ENCODE measurements at places on chromosomes 7 and 10.

- DNase-seq: peak; percentile 93
Measured at GRCh38 chr10:71773221-71773971, at the start of gene VSIR. TSS of gene VSIR (minus strand) at chr10:71773520. CDS start at chr10:71773439, 81 bp downstream.

GRCh38 chr10:11823122-11823988 lies at the start of gene PROSER2:
TSS of gene PROSER2 (plus strand) at chr10:11823356. CDS start at chr10:11852078, 28,722 bp downstream.
- peak; percentile 35 for DNase-seq

GRCh38 chr10:11161096-11161495 lies 143.4 kb downstream of the CELF2 start:
- DNase-seq: no peak

DNA sequence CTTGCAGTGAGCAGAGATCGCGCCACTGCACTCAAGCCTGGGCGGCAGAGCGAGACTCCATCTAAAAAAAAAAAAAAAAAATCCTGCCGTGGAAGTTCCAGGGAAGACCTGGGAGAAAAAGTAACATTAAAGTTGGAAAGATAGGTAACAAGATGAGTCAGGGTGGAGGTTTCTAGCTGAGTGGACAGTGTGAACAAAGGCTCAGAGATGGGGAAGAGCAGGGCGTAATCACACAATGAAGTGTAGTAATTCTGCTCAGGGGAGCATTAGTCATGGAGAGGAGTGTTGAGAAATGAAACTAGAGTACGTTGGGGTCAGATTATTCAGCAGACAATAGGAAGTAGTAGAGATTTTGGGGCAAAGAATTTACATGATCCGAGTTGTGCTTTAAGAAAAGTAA lies 21.6 kb upstream of the WASL start:
- DNase-seq: no peak

DNA sequence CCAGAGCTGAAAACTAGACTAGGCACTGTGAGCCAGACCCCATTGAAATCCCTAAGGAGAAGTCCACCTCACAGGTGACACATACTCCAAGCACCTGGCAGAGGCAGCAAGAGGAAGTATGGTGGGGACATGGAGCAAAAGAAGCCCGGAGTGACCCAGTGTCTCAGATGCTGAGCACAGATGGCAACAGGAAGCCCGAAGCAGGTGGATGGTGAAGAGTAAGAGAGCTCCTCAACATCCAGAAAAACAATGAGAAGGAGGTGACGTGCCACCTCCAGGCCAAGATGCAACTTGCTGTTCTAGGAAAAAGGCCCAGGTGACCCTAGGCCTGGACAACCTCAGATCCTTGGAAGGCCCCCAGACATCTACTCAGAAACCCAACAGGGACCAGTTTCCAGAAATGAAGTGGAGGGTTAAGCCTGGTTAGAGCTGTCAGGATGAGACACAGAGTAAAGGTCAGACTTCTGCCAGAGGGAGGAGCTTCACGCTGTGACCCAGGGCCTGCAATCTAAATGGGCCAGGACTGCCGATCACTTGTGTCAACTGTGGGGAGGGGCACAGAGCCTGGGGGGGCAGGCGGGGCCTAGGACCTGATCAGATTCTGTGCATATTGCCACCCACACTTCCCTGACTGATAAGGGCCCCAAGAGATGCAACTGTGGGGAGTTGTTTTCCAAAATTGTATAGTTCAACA lies 2.4 kb upstream of the COBL start:
- DNase-seq: no peak

DNA sequence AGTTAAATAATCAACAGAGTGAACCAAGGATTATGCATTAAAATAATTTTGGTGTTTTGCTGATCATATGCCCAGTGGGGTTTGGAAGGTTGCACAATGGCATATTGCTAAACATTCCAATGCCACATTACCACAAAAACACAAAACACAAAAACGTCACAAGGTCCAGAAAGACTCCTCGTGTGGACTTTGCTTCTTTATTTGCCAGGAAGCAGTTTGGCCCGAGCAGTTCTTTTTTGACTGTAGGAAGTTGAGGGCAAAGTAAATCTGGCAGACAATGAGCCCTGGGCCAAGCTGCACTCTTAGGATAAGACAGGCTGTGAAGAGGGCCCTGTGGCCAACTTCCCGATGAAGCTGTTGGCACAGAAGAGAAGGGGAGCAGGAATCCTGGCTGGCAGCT lies 39.2 kb upstream of the SLC35B4 start:
- DNase-seq: no peak

DNA sequence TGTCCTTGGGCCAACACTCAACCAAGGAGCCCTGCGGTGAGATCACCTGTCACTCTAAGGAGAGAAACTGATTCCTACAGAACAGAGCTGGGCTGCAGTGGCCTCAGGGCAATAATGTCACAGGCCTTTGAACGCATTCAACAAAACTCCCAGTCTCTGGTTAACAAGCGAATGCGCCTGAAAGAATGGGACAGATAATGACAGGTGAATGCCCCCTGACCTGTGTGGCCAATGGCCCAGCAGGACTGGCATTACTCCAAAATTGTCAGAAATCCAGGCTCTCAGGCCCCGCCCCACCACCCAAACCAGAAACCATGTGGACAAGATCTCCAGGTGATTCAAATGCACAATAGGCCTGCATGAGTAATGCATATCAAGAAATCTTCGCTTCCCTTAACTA lies 277.7 kb upstream of the KLF6 start:
- no peak for DNase-seq

DNA sequence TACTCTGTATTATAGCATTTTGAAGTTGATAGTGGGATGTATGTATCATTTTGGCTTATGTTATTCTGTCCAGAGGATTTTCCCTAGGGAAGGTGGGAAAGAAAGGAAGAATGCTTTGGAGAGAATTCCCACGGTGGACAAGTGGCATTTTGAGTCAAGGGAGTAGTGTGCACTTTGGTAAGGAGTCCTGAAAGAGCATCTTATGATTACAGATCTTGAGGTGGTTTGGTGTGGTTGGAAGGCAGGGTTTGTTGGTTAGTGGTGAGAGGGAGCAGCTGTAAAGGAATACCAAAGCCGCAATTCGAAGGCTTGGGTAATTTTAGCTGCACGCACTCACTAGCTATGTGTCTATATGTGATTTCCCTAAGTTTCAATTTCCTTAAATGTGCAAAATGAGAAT lies 16.1 kb downstream of the CCSER2 start:
- no peak for DNase-seq

DNA sequence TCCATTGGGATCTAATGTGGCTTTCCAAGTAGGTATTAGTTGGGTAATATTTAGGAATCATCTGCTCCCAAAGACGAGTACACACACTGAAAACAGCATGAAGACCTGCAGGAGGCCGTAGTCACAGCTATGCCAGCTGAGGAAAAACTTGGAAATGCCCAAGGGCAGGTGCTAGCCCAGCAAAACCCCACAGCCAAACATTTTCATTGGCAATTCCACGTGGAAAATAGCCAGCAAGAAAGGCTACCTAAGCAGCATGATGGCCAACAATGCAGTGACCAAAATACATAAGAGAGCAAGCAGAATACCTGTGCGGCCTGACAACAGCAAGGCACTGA lies 32.7 kb downstream of the DOCK4 start:
- DNase-seq: no peak

DNA sequence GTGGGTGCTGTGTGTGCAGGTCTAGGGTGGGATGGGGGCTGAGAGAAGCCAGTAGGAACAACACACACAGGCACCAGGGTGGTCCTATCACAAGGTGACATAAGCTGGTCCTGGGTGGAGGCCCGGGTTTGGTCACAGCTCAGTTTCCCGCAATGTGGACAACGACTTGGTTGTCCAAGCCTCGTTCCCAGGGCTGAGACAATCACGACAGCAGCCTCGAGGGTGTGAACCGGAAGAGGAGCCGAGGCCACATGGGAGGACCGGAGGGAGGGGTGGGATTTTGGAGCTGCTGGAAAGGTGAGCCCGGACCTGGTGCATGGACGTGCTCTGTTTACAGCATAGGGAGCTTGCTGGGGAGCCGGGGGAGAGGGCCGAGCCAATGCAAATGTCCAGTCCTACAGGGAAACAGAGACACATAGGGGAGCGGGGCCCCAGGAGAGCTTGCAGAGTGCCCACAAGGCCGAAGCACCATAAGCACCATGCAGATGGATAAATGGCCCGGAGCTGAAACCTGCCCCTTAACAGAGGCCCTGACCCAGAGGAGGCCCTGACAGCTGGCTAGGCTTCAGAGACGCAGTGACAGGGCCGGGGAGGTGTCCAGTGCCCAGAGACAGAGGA lies 92.8 kb downstream of the PRKAG2 start:
- no peak for DNase-seq

DNA sequence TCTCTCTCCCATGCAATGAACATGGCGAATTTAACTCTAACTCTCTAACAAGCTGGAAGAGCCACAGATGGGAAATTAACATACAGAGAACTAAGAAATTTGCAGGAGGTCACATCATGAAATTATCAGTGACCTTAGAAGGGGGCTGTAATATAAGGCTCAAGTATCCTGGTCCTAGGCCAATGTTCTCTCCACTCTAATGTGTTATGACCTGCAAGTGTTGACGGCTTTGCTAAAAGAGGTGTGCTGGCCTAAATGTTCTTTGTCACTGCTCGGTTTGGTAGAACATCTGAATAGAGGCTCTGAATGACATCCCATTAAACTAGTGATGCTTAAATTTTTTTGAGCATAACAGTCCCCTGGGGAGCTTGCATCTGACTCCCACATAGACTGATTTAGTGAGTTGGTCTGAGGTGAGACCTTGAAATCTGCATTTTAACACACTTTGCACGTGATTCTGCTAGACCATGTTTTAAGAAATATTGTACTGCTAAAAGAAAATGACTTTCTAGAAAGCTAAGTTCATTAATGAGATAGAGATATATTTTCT lies 129.3 kb downstream of the GFRA1 start:
- DNase-seq: no peak

GRCh38 chr10:91023700-91024398 lies 103.0 kb upstream of the ANKRD1 start:
- DNase-seq: no peak

DNA sequence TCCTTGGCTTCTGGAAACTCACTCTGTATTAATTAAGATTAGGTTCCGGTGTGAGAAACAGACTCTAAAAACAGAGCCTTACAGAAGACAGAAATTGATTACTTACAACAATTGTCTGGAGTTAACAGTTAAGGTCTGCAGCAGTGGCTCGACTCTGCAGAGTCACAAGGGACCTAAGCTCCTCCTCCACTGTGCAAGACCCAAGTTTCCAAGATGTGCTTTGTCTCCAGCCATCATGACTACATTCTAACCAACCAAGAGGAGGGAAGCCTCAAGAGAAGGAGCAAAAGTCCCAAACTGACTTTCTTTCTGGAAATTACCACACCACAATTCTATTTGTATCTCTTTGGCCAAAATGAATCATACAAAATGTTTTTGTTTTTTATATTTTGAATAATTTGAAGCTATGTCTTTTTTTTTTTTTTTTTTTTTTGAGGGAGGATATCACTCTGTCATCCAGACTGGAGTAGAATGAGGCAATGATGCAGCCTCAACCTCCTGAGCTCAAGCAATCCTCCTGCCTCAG lies 14.2 kb upstream of the ODAD2 start:
- DNase-seq: no peak

DNA sequence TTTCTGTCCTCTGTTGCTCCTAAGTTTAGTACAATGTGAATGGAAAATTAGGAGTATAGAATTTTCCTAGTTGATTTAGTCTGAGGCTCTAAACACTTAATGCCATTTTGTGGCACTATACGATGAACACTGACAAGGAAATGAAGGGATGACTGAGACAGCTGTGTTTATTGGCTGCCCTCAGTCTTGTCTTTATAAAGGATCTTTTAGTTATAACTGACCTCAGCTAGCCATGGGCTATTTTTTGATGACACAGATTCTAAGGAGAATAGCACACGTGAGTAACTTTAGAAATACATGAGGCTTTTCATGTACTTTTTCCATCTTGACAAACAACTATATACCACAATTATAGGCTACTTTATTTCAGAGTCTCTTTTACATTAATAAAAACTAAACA lies 113.7 kb downstream of the PRKG1 start:
- no peak for DNase-seq

DNA sequence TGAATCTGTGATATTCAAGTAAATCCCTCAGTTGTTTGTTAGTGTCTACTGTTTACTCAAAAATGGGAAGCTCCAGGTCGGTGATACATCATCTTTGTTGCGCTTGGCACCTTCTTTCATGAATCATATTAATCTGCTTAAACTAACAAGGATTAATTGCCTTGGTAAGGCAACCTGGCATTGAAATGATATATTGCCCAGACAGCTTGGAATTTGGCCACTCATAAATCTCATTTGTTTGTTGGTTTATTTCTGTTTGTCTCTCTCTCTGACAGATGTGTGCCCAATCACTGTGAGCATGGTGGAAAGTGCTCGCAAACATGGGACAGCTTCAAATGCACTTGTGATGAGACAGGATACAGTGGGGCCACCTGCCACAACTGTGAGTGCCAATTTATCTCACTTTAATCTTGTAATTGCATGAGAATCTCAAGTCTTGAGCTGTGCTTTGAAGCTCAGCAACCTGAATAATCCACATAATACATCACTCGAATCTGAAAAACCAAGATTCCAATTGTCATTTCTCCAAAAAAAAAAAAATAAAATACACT lies 1104.8 kb upstream of the C7orf33 start:
- no peak for DNase-seq

DNA sequence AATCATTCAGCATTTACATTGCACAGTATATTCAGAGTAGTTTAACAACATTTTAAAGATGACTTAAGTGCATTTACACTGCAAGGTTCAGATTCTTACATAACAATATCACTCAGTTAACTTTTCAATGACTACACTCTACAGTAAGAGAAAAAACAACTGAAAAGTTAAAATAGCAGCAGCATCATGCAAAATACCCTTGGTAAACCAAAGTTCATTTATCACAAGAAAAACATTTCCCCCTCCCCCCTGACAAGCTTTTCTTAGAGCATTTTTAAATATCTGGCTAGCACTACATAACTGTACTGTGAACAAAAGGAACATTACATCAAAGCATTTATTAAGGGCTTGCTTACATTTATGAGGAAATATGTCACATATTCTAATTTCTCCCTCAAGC lies 179.5 kb upstream of the HGF start:
- DNase-seq: no peak

GRCh38 chr10:3210251-3210877 lies 37.8 kb upstream of the PITRM1 start:
- no peak for DNase-seq

GRCh38 chr7:51226063-51226755 lies 90.4 kb downstream of the COBL start:
- no peak for DNase-seq

- DNase-seq: no peak
Measured at GRCh38 chr7:119033641-119034040, 809.1 kb downstream of the ANKRD7 start.

GRCh38 chr7:47489624-47490023 lies 92.3 kb downstream of the TNS3 start:
- DNase-seq: no peak

GRCh38 chr7:29190349-29191045 lies 4.1 kb upstream of the CHN2 start:
- DNase-seq: no peak
